ENCODE measurements at places on chromosomes 5 and 9.
A peak's percentile ranks its signal among the peaks of the same experiment; 100 is the strongest.

GRCh38 chr5:55324815-55325418 is 17.1 kb downstream of the MTREX start:
- peak; percentile 32 for DNase-seq

DNA sequence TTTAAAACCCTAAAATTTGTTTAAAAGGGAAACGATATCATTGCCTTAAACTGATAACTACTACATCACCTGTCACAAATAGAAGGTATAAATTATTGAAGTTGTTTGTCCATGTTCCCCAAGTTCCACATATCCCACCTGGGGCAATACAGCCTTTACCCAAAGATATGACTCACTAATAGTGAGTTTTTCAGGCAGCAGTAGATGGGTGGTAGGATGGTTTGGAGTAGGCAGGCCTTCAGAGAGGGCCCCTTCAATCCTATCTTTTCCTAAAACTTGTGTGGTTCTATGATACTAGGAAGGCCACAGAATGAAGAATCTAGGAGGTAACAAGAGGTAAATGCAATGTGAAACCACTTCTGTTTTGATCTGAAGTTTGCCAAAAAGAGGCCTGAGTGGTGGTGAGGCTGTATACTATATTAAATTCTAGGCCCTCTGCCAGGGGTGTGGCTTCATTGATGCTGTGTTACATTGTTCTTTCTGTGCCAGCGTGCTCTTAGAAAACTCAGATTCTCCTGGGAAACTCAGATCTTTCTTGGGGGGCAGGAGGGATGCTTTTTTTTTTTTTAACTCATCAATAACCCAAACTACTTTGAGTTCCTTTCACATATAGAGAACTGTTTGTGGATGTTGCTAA is 7.2 kb downstream of the CYSTM1 start:
- DNase-seq: no peak

DNA sequence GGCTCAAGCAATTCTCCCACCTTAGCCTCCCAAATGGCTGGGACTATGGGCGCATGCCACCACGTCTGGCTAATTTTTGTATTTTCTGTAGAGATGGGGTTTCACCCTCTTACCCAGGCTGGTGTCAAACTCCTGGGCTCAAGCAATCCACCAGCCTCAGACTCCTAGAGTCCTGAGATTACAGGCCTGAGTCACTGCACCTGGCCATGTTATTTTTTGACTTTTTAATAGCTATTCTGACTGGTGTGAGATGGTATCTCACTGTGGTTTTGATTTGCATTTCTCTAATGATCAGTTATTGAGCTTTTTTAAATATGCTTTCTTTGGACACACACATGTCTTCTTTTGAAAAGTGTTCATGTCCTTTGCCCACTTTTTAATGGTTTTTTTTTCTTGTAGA is 38.2 kb downstream of the FBXW2 start:
- no peak for DNase-seq

- DNase-seq: no peak
Observed at GRCh38 chr9:122975196-122975595, 34.4 kb downstream of the RABGAP1 start.

- no peak for DNase-seq
Observed at GRCh38 chr5:173742432-173742816, 126.0 kb upstream of the BOD1 start.

GRCh38 chr5:166722939-166723338 is 1568.5 kb upstream of the WWC1 start:
- no peak for DNase-seq

DNA sequence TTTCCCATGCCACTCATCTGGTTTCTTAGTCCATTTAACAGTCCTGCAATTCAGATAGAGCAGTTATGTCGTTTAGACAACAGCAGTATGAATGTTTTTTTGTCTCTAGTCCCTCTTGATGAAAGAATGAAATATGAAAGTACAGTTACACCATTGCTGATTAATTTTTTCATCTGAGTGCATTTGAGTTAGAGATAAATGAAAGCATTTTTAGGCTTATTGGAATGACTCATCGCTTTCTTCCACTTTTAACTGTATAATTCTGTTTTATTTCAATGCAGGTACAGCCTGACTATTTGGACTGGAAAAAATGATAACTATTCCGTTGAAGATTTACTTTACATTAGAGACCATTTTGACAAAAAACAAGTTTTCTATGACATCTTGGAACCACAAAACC is 28.7 kb downstream of the ANKRD34B start:
- DNase-seq: no peak

DNA sequence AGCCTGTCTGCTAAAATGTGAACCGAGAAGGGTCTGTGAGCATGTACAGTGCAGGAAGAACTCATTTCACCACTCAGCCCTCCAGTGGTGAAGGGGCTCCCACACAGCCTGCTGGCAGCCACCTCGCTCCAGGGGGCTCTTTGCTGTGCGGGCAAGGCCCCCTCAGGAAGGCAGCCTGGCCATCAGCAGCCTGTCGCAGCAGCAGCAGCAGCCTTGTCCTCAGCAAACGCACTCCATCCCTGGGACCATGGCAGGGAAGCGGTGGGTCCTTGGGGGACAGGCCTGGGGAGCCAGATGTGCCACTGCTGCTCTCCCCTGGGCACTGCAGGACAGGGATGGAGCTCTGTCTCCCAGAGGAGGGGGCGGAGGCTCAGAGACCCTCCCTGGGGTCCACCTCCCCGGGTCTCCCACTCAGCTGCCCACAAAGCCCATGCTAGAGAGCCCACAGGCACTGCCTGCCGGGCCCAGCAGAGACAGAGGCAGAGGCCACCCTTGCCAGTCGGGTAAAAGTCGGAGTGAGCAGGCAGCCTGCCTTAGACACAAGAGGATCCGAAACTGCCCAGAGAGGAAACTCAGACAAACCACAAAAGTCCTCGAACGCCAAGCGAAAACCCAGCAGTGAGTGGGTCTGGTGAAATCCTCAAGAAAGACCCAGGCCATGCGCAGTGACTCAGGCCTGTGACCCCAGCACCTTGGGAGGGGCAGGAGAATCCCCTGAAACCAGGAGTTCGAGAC is 8.0 kb downstream of the BRD3 start:
- DNase-seq: no peak

DNA sequence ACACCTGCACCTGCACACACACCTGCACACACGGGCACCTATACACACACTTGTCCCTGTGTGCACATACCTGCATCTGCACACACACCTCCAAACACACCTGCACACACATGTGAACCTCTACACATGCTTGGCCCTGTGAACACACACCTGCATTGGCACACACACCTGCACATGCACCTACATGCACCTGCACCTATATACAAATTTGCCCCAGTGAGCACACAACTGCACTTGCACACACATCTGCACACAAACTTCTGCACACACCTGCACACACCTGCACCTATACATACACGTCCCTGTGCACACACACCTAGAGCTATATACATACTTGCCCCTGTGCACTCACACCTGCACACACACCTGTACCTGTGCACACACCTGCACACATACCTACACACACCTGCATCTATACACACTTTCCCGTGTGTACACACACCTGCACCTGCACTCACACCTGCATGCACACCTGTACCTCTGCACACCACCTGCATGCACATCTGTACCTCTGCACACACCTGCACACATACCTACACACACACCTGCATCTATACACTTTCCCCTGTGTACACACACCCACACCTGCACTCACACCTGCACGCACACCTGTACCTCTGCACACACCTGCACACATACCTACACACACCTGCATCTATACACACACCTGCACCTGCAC is 21.5 kb upstream of the LPCAT1 start:
- no peak for DNase-seq

DNA sequence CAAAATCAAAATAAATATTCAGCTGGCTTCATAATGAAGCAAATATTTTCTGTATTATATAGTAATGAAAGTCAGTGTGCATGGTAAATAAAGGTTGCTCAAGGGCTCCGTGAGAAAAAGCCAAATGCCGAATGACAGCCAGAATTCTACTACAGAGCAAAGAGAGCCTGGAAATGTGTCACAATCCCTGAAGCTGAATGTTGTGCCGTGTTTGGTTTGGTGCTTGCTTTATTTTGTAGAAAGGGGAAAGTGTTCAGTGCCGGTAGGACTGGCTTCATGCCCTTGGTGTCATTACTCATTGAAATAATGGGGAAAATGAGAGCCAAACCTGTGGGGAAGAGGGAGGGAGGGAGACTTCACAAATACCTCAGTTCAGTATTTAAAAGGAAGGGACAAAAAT is 26.8 kb upstream of the ADAMTSL1 start:
- DNase-seq: no peak

DNA sequence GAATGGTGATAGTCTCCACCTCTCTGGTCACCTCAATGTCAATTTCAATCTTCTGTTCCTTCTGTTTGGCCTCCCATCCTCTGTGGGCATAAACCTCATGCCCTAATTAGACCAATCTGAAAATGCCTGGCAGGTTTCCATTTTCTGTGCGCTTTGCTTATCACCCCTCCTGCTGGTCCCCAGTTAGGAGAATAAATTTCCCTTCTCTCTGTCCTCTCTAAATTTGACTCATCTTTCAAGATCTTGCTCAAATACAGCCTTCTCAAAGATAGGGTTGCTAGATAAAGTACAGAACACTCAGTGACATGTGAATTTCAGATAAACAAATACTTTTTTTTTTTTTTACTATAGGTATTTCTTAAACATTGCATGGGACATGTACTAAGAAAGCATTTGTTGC is 69.4 kb upstream of the CD180 start:
- DNase-seq: no peak

DNA sequence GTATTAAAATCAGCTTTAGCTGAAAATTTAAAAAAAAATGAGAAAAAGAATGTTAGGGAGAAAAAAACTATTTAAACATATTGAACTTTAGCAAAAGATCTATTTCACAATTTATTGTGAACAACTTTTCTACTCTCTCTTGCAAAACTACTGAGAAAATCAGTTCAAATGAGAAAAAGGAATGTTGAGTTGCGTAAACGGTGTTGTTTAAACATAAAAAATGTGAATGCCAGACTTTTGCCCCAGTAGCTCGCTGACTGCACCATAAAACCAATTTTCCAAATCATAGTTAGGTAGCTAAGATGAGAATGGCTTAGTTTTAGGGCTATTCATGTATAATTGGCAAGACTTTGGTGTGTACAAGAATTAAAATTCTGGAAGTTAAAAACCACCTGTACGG is 13.4 kb upstream of the RAD23B start:
- DNase-seq: no peak

DNA sequence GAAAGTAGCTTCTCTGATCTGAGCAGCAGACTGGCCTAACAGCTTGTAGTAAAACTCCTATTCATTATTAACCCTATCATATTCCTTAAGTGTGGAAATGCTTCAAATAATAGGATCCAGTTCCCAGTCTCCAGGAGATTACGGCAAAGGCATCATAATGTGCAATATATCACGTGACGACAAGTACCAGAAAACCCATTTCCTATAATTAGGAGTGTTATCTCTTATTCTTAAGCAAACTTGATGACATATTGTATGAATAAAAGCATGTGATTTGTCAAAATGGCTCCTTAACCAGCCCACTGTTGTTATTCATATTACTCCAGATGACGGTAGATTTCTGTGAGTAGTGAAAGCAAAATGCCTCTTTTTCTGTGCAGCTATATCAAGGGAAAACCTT is 2.9 kb downstream of the SV2C start:
- DNase-seq: no peak

- no peak for DNase-seq
Observed at GRCh38 chr9:12776513-12777055, 1.8 kb downstream of the LURAP1L start.

DNA sequence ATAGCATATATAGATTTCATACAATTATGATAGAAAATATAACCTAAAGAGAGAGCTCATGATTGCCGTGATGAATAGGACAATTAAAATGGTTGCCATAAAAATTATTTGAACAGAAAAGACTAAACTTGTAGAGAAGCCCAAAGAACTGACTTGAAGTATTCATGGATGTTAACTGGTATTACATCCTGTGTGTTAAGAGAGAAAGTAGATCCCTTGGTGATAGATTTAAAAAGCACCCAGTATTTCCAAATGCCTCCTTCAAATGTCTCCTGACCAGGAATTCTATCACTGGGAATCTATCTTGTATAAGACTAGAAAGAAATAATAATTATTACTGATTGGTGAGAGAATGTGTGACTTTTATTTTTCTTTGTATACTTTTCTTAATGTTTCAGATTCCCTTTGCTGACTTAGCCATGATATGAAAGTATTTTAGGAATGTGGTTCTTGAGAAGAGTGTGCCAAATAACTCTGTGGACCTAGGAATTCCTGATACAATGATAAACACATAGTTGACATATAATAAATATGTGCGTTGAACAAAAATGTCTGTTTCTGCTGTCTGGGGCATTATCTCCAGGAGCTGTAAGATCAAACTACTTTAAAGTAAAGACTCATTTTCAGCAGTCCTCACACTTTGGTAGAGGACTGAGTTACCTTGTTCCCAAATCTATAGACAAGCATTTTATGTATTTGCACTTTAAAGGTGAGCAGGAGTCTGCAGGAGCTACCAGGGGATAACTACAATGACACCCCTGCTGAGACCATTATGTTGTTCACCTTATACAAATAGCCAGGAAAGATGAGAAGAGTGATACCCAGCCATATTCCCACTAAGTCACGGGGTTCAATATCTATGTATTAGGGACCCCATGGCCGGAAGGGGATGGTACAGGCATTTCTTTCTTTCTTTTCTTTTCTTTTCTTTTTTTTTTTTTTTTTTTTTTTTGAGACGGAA is 211.1 kb upstream of the TLE4 start:
- DNase-seq: peak; percentile 72

- DNase-seq: peak; percentile 28
Observed at GRCh38 chr5:61329550-61330128, 2.4 kb upstream of the ZSWIM6 start.

GRCh38 chr5:149153751-149154610 is 12.7 kb downstream of the ABLIM3 start:
- DNase-seq: no peak

- no peak for DNase-seq
Observed at GRCh38 chr5:126763371-126763770, 13.6 kb upstream of the LMNB1 start.

DNA sequence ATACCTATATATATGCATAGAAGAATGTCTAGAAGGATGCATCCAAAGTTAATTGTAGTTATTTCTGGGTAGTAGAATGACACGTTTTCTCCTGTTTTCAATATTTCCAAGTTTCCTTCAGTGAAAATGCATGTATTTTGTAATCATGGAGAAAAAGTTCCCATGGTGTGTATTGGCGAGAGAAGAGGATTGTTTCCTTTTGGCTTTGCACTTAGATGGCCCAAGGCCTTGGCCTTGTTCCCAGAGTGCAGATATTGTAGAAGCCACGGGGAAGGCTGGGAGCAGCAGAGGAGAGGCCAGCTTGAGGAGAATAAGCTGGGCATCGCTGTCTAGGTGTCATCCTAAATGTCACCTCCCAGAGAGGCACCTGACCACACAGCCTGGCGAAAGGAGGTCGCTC is 44.0 kb downstream of the IRF1 start:
- no peak for DNase-seq
